ENCODE measurements at places on chromosomes 4 and X. TPM values are rescaled to one million over a fixed set of nuclear protein-coding genes. Genes with fewer than 3 reads are reported as not detected.
A peak's percentile ranks its signal among the peaks of the same experiment; 100 is the strongest.

ARHGAP6 gene
- 51.9 TPM for total RNA-seq

DNA sequence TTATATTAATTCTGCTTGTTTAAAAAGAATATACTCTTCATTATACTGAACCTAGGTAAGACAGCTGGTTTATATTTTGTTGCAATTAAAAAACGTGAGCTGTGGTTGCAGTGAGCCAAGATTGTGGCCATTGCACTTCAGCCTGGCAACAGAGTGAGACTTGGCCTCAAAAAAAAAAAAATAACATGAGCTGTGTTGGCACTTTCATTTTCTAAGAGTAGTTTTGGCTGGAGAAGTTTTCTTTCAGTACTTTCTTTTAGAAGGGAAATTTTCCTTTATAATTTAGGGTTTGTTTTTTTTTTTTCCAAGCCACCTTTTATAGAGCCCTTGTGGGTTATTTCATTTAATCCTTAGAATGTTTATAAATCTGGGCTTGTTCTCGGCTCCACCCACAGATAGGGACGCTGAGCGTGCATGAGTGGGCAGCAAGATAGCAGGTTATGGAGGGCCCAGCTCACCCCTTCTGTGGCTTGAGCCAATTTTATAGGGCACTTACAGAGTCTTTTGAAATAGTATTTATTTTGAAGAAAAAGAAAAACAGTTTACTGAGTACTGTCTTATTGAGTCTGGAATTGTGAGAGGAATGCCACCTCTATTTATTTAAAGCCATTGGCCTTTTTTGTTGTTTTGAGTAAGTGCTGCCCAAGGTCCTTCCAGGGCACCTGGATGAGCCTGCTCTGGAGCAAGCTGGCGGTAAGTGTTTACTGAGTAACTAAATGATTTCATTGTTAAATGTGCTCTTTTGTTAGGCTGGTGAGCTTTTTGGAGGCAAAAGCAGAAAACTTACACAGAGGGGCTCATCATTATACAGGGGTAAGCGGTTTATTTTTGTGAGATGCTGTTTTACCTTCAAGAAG lies 60.9 kb downstream of the HTT start:
- peak overlapping the region; percentile 77 for H3K27ac ChIP-seq
- peaks cover 13% of the 10 kb centered on the region for H3K4me1 ChIP-seq
- peaks cover 21% of the 10 kb centered on the region for H3K36me3 ChIP-seq
- DNase-seq = peak; percentile 72
- no peak overlapping the region for H3K4me3 ChIP-seq
- H3K27me3 ChIP-seq = no peaks in the 10 kb centered on the region

SPANXA1 gene
- not detected for total RNA-seq

GRCh38 chrX:33989936-33990335 lies 142.2 kb downstream of the FAM47A start:
- H3K36me3 ChIP-seq = no peaks in the 10 kb centered on the region
- DNase-seq = no peak
- no peaks in the 10 kb centered on the region for H3K4me1 ChIP-seq
- H3K27ac ChIP-seq = no peak overlapping the region
- H3K4me3 ChIP-seq = no peak overlapping the region

DNA sequence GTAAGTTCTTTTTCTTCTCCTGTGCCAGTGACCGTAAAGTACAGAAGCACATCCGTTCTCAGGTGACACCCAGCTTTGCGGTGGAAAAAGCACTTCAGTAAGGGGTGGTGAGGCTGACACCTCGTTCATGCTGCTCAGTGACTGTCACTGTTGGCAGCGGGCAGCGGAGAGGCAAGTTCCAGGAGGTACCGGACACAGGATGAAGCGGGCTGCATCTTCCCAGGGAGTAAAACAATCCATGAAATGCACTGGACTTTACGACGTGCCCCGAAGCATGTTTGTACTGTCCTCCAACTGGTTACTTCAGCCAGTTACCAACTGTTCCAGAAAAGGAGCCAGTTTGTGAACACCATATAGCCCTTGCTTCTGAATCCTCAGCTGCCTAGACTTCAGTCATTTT lies 110.7 kb downstream of the ZNF827 start:
- no peaks in the 10 kb centered on the region for H3K36me3 ChIP-seq
- no peak overlapping the region for H3K4me3 ChIP-seq
- DNase-seq = peak; percentile 31
- H3K27ac ChIP-seq = no peak overlapping the region
- H3K4me1 ChIP-seq = peaks cover 16% of the 10 kb centered on the region
- no peaks in the 10 kb centered on the region for H3K27me3 ChIP-seq

- no peaks in the 10 kb centered on the region for H3K4me1 ChIP-seq
- no peaks in the 10 kb centered on the region for H3K36me3 ChIP-seq
- H3K4me3 ChIP-seq = no peak overlapping the region
- H3K27ac ChIP-seq = no peak overlapping the region
Measured at GRCh38 chr4:138487670-138488069, 245.5 kb upstream of the SLC7A11 start.

- no peak overlapping the region for H3K27ac ChIP-seq
- no peaks in the 10 kb centered on the region for H3K4me1 ChIP-seq
- DNase-seq = no peak
- no peak overlapping the region for H3K4me3 ChIP-seq
- no peaks in the 10 kb centered on the region for H3K27me3 ChIP-seq
Measured at GRCh38 chr4:89563431-89563830, 255.8 kb upstream of the GPRIN3 start.

GRCh38 chrX:119290476-119290875 lies 54.4 kb downstream of the PGRMC1 start:
- no peaks in the 10 kb centered on the region for H3K4me1 ChIP-seq
- no peak overlapping the region for H3K27ac ChIP-seq
- H3K4me3 ChIP-seq = no peak overlapping the region
